Stimulated activated CD8-positive, alpha-beta memory T cell treated with anti-CD3 and anti-CD28 coated beads, Interleukin-4, amount 100 ng/mL, for 4 hours (primary cell): ENCODE measurements at places on chromosomes 13 and 19.

DNA sequence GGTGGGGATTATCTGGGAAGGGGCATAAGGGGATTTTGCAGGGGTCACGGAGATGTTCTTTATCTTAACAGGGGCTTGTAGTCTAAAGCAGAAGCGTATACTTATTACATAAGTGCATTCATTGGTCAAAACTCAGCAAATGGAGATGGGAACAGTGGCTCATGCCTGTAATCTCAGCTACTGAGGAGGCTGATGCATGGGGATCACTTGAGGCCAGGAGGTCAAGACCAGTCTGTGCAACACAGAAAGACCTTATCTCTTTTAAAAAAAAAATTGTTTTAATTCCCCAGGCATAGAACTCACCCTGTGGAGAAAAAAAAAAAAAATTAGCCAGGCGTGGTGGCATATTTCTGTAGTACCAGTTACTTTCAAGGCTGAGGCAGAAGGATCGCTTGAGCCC is 18.9 kb downstream of the FAM187B start:
- DNase-seq = no peak

- DNase-seq = no peak
Observed at GRCh38 chr19:8641908-8642547, 11.6 kb downstream of the NFILZ start.

DNA sequence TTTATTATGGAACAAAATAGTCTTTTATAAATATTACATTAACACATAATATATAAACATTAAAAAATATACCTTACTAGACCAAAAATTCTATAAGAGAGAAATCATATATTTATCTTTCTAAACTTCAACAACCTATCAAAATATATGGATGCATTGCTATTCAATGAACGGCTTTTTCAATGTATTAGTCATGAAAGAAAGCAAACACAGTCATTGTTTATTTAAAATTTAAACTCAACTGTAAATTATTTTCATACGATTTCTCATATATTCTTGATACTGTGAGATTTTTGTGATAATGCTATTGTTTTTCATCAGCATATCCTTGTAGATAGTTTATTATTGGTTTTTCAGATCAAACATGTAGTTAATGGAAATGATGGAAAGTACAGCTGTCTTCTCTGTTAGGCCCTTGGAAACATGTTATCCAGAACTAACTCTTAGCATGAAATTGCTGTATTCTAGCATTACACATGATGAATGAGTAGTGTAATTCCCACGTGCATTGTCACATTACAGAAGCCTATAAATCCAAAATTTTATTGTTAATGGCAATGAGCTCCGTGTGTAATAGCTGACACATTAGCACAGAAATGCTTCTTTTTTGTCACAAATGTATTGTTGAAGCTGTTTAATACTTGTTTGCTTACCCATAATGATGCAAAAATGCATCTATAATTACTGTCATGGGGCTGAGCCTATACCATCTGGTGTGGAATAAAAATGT is 1639.9 kb downstream of the SLITRK5 start:
- no peak for DNase-seq

DNA sequence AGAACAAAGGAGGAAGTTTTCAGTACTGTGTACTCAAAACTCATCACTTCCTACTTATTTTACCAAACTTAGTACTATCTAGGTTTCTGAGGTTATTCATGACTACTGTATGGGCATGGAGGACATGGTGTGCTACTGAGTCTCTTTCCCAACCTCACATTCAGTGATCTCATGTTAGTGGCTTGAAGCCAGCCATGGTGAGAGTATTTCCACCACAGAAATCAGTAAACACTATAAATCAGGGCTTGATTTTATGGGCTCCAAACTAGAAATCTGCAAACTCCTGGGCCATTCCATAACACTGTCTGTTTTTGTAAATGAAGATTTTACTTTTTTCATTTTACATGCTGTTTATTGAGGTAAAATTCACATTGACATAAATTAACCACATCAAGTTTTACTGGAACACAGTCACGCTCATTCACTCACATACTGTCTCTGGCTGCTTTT is 19.7 kb downstream of the MED26 start:
- DNase-seq = no peak

GRCh38 chr19:39949026-39949747 is 14.8 kb upstream of the FCGBP start:
- DNase-seq = no peak
